ENCODE measurements at places on chromosomes 6 and 20.

DNA sequence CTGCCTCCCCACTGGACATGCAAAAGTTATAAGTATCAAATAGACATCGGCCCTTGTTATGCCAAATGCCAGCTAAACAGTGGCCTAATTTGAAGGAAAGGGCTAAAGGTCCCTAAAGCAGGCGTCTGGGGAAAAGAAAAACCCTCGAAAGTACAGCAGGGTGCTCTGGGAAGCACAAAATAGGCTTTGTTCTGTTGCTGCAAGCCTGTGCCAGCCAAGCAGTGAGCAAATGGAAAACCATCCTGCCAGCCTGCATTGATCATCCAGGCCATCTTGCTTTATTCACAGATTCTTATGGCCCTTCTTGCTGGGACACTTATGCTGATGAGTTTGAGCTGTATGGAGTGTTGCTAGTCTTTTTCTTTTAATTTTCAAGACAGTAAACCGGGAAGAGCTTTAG is 62.2 kb upstream of the PLEKHG1 start:
- H3K36me3 ChIP-seq, result no peaks in the 10 kb centered on the region
- peaks cover 12% of the 10 kb centered on the region for H3K27me3 ChIP-seq
- no peak for DNase-seq
- no peak overlapping the region for H3K4me3 ChIP-seq
- H3K27ac ChIP-seq, result no peak overlapping the region

- H3K27ac ChIP-seq, result no peak overlapping the region
- no peaks in the 10 kb centered on the region for H3K36me3 ChIP-seq
- H3K4me1 ChIP-seq, result no peaks in the 10 kb centered on the region
These were observed 81.9 kb downstream of the SIM1 start for GRCh38 chr6:100382767-100383195.

- no peaks in the 10 kb centered on the region for H3K4me1 ChIP-seq
- H3K27ac ChIP-seq, result no peak overlapping the region
- DNase-seq, result no peak
- no peaks in the 10 kb centered on the region for H3K36me3 ChIP-seq
- H3K27me3 ChIP-seq, result no peaks in the 10 kb centered on the region
These were observed 240.9 kb upstream of the BTBD3 start for GRCh38 chr20:11676630-11677287.

DNA sequence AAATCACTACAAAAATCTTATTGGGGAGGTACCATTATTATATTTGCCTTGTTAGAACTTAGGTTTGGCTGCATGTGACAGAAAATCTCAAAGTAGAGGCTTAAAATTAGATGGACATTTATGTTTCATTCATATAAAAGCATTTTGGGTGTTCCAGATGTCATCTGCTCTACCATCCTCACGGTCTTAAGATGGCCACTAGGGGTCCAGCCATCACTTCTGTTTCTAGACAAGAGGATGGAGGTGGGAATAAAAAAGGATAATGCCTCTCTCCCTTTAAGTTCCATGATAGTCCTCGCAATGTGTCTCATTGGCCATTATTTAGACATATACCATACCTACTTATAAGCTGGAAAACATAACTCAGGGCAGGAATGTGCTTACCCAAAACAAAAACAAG is 929.5 kb downstream of the KIF16B start:
- no peaks in the 10 kb centered on the region for H3K4me1 ChIP-seq
- no peaks in the 10 kb centered on the region for H3K27me3 ChIP-seq
- H3K4me3 ChIP-seq, result no peak overlapping the region
- H3K27ac ChIP-seq, result no peak overlapping the region

DNA sequence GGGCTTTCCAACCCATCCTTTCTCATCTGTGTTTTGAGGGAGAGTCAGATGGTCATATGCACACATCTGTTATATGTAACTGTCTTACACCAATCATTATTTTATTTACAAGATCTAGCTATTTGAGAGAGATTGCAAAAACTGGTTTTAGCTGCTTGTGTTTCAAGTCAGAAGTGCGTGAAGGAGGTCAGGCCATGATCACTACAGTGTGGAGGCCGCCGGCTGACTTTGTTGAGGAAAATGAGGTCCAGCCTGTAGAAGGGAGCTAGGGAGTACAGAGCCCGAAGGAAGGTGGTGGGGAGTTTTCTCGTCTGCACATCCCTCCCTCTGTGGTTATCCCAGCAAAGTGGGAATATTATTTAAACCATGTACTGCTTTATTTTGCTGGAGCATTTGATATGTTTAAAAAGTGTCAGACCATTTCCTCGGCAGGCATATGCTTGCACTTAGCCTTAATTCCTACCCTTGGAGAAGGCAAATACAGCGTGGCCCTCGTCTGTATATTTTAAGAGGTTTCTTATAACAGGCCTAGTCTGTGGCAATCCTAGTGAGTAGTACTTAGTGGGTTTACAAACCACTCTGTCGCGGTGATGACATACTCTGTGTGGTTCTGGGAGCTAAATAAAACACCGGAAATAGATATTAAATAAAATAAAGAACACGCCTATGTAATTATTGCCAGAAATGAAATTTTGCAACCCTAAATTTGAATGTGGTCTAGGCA is 95.6 kb downstream of the UST start:
- DNase-seq, result no peak
- no peaks in the 10 kb centered on the region for H3K4me1 ChIP-seq
- H3K27me3 ChIP-seq, result peaks cover 2% of the 10 kb centered on the region
- no peaks in the 10 kb centered on the region for H3K36me3 ChIP-seq
- H3K4me3 ChIP-seq, result no peak overlapping the region
- no peak overlapping the region for H3K27ac ChIP-seq

GRCh38 chr6:85390105-85390728 is 59.7 kb upstream of the NT5E start:
- H3K4me1 ChIP-seq, result peaks cover 19% of the 10 kb centered on the region
- no peak for DNase-seq
- no peak overlapping the region for H3K27ac ChIP-seq
- no peaks in the 10 kb centered on the region for H3K36me3 ChIP-seq

DNA sequence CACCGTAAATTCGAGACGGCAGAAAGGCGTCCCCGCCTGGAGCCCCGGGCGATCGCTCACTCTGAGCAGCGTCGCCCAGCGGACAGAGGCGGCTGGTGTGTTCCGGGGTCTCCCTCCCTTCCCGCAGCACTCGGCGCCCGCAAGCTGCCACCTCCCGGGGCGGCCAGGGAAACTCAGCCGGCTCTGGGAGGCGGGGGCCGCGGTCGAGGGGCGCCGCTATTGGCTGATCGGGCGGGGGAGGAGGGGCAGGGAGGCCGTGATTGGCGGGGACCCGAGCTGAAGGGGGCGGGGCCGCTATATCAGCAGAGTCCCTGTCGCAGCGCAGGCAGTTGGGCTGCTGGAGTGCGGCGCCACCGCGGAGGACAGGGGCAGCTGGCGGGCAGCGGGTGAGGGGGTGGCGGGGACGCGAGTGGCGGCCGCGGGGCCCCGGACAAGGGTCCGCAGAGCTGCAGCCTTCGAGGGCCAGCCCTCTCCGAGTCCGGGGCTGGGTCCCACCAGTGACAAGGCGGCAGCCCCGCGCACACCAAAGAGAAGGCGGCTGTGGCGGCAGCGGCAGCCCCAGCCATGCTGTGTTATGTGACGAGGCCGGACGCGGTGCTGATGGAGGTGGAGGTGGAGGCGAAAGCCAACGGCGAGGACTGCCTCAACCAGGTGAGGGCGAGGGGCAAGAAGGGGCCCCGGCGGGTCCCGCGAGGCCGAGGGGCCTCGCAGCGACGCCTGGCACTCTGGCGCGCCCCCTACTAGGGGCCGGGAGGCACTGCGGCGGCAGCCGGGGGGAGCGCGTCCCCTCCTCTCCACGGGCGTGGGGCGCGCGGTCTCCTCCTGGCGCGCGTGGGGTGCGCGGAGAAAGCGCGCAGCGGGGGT is at the start of gene MYLIP:
MYLIP (plus strand) TSS at position 328 of the 864 bp plus-strand sequence; CDS start at position 565, 237 bp downstream.
- peaks cover 16% of the 10 kb centered on the region for H3K27me3 ChIP-seq
- peak; percentile 94 for DNase-seq
- H3K36me3 ChIP-seq, result peaks cover 45% of the 10 kb centered on the region
- peak within 1 kb of the TSS; percentile 86 for H3K27ac ChIP-seq
- peaks cover 25% of the 10 kb centered on the region for H3K4me1 ChIP-seq

GRCh38 chr6:32519910-32520258 is 10.2 kb downstream of the HLA-DRB5 start:
- H3K4me1 ChIP-seq, result no peaks in the 10 kb centered on the region
- H3K4me3 ChIP-seq, result no peak overlapping the region
- no peak overlapping the region for H3K27ac ChIP-seq
- H3K36me3 ChIP-seq, result no peaks in the 10 kb centered on the region
- DNase-seq, result no peak

DNA sequence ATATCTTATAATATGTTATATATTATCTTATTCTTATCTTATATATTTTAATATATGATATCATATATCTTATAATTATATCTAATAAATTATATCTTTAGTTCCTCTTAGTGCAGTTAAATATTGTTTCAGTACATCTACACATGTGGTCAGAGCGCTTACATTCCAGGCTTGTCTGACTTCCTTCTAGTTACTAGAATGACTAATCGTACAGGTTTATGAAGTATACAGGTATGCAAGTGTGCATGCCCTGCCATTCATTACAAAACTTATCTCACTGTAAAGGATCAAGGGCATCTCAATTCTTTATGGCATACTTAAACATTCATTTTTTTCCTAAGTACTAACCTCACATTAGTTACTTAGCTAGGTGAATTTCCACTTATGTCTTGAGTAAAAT is 1278.0 kb upstream of the MAP3K7 start:
- H3K27ac ChIP-seq, result no peak overlapping the region
- H3K4me3 ChIP-seq, result no peak overlapping the region
- no peaks in the 10 kb centered on the region for H3K36me3 ChIP-seq
- H3K27me3 ChIP-seq, result no peaks in the 10 kb centered on the region

- peak; percentile 55 for DNase-seq
- peak overlapping the region; percentile 96 for H3K27ac ChIP-seq
- H3K4me1 ChIP-seq, result peaks cover 47% of the 10 kb centered on the region
- H3K36me3 ChIP-seq, result peaks cover 11% of the 10 kb centered on the region
- H3K4me3 ChIP-seq, result peak overlapping the region; percentile 42
- H3K27me3 ChIP-seq, result peaks cover 4% of the 10 kb centered on the region
These were observed 115.2 kb upstream of the RNF24 start for GRCh38 chr20:4130404-4131189.

DNA sequence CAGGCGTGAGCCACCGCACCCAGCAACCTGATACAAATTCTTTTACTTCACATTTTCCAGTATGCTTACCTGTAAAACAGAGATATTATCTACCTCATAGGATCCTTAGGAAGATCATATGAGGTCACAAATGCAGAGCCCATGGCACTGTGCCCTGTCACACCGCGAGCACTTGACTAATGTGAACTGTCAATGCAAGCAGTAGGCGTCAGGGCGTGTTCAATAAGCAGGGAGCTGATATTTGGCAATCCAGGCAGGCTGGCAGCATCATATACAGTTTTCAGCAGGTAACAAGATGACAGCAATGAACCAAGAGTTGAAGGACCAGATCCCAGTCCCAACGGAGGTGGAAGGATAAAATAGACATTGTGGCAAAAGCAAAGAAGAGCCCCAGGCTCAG is 14.6 kb upstream of the ARID1B start:
- peaks cover 2% of the 10 kb centered on the region for H3K4me1 ChIP-seq
- peaks cover 18% of the 10 kb centered on the region for H3K27me3 ChIP-seq

Measured in activated T-helper 2 cell treated with anti-CD3 and anti-CD28 coated beads, Interferon-gamma antibody, Interleukin-2, Interleukin-4, amounts not matched to agents 10 μg/mL and 5 μg/mL and 100 μg/mL, durations not matched to agents 14 hours and 24 hours and 36 hours (primary cell).